ENCODE measurements at places on chromosomes 16 and 17.

DNA sequence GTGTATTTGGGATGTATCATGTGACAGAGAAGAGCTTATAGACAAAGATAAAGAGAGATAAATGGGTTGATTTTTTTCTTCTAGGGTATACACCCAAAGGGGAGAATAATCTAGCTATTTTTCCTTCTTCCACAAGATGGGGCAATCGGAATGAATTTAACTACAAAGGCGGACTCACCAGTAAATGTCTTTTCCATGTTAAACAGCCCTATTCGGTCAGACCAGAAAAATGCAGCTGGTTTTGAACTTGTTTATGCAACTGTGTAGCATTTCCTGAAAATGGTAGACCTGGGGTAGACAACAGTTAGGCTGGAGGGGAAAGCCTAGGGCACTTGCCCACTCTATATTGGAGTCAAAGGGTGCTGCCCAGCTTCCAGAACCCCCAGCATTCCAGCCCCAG, 477.1 kb downstream of the TOX3 start:
- no peak for DNase-seq

DNA sequence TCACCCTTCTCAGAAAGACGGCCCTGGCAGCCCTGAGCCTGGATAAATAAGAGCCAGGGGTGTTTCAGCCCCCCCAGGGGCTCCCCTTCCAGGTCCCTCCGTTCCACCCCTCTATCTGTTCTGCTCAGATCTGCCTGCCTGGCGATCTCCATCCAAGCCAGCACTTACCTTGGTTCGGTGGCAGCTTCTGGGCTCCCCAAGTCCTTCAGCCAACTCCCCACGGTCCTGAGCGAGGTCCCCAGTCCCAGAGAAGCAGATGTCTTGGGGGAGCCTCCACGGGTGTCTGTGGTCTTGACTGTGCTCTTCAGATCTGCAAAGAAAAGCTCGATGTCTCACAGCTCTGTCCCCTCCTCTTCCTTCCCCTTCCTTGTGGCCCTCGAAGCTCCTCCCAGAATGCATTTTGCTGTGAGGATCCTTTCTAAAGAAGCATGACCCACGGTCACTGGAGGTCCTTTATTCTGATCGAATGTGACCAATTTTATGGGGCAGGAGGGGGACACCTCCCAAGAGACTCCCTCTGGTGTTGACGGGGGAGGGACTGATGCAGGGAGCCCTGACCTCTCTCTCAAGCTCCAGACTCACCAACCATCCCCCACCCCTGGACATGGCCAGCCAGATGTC, at the start of gene PIK3R6:
TSS of gene PIK3R6 (minus strand) at position 314 of the 621 bp plus-strand sequence. CDS start 17,880 bp downstream, outside the sequence.
- DNase-seq = no peak

DNA sequence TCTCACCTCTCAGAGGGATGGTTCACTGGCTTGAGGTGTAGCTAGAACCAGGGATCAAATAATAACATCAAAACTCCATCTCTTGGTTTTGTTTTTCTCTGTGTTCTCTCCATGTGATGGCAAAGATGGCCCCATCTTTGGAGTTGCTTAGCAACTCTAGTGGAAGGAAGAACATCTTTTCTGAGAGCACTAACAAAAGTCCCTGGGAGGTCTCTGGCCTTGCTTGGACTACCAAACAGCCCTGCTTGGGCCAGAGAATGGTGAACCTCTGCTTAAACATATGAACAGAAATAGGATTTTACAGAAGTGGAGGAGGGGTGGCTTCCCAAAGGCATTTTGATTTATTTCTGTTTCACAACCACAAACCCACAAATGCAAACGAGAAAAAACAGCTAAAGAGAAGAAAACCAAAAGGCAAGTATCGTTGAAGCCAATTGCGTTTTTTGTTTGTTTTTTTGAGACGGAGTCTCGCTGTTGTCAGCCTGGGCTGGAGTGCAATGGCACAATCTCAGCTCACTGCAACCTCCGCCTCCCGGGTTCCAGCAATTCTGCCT, 13.2 kb downstream of the GABARAPL2 start:
- DNase-seq = no peak

DNA sequence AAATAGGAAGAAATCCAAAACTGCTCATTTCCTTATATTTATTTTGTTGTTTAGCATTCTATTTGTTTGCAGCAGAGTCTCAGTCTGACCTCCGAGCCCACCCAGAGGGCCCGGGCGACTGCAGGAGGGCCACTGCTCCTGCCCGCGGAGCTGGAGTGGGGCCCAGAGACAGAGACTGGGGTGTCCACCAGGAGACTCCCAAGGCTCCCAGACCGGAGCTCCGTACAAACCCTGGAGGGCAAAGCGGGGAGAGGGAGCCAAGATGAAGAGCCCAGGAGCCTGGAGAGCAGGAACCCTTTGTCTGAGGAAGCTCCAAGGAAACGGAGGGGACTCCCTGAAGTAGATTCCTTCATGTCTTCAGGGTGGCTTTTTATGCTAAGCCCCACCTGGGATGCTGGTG, 57.9 kb downstream of the AXIN2 start:
- no peak for DNase-seq

DNA sequence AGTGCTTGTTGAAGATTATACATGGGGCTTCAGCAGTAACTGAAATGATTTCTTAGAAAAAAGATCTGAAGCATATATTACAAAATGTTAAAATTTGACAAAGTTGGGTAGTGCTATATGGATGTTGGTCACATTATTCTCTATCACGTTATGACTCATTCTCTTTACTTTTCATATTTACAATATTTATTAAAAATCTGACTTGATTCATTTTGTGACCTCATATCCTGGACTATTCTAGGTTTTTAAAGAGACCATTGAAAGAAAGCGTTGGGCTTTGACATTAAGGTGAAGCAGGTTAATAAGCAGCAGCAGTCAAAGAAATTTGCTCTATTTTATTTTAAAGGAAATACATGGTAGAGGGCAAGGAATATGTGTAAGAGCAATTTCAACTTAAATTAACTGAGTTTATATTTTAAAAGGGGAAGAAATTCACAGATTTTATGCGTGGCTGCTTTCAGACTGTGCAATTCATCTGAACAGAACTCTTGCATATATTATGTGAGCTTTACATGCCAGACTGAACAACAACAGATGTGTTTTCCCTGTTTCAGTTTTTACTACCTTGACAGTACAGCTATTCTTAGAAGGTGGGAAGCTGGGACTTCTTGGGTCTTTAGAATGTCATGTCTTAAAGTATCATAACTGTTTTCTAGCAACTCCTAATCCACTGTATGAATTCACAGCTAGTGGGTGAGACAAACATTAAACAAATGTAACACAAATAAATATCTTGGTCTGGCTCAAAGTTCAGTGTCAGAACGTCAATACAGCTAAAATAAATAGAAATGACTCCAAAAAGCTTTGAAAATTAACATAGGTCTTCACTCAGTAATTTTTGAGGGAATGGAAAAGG, 10.4 kb upstream of the FAM20A start:
- no peak for DNase-seq

DNA sequence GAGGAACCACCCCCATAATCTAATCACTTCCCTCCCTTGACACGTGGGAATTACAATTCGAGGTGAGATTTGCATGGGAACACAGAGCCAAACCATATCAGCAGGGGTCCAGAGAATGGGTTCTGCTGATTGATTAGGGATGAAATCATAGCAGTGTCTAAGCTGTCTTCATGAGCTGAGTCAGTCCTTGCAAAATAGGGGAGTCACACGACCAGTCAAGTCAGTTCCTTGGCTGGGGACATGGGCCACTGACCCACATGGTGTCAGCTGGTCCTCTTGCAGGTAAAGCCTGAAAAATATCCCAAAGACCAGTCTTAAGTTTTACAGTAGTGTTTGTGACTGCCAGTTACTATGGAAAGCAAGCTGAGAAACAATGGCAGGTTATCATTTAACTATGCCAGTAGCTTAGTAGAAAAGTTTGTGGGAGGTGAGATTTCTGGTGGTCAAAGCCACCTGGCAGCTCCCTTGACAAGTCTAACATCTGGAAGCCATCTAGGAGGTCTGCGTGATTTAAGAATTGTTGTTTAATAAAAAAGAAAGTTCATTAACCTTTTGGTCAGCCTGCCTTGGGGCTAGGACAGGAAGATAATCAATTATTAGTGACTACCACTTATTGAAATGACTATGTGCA, 15.7 kb upstream of the ATF7IP2 start:
- DNase-seq = no peak

GRCh38 chr16:66562409-66562808, 3.8 kb upstream of the CMTM1 start:
- DNase-seq = no peak

GRCh38 chr16:64180136-64180900, 941.5 kb downstream of the CDH11 start:
- no peak for DNase-seq

GRCh38 chr16:57999366-57999970, 1.0 kb downstream of the ZNF319 start:
- DNase-seq = peak; percentile 47

DNA sequence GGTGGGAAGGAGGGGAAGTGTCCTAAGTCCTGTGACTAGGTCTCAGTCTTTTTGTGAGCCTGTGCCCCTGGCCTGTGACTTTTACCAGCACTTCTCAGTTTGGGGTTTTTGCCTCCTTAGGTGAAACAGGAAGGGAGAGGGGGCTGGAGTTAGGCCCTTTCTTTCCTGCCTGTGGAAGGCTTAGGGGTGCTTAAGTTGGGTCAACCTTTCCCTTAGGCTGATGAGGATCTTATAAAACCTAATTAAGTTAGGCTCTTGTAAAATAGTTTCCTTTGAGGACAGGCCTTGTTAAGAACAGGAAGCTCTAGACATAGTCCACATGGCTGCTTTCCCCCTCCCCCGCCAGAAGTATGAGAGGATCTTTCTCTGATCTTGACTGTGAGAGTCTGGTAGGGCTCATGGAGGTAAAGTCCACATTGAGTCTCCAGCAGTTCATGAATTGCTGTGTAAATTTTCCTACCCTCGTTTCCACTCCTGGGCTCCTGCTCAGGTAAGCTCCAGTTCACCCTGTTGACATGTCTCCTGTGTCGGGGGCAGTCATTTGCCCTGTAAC, 17.0 kb upstream of the DNASE1 start:
- DNase-seq = peak; percentile 51

DNA sequence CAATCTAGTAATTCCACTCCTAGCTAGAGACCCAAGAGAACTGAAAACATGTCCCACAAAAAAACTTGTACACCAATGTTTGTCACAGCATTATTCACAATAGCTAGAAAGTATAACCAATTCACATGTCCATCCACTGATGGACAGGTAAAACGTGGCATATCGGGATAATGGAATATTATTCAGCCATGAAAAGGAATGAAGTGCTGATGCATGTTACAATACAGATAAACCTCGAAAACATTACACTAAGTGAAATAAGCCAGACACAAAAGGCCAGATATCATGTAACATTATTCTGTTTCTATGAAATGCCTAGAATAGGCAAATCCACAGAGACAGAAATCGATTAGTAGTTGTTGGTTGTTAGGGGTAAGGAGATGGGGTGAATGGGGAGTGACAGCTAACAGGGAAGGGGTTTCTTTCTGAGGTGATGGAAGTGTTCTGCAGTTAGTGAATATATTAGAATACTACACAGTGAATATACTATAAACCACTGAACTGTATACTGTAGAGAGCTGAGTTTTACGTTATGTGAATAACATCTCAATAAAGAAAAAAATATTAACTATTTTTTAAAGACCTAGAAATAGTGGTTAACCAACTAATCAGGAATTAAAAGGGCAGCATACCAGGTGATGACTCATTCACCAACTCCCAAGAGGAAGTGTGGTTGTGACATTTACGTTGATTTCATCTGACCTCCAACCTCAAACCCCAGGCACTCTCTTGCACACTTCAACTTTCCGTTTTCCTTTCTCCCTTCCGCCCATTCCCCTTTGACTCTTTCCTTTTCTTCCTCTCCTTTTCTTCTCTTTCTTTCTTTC, 48.6 kb downstream of the GAS7 start:
- no peak for DNase-seq

DNA sequence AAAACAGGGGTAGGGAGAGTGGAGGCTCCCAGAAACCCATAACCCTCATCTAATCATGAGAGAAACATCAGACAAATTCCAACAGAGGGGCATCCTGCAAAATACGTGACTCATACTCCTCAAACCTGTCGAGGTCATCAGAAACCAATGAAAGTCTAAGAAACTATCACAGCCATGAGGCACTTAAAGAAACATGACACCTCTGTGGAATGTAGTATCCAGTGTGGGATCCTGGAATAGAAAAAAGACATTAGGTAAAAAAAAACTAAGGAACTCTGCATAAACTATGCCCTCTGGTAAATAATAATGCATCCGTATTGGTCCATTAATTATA, 16.4 kb downstream of the CDH5 start:
- no peak for DNase-seq

GRCh38 chr17:74373838-74374606, 6.7 kb downstream of the GPR142 start:
- DNase-seq = no peak

- no peak for DNase-seq
Observed at GRCh38 chr17:39925282-39926134, 1.9 kb downstream of the ORMDL3 start.

DNA sequence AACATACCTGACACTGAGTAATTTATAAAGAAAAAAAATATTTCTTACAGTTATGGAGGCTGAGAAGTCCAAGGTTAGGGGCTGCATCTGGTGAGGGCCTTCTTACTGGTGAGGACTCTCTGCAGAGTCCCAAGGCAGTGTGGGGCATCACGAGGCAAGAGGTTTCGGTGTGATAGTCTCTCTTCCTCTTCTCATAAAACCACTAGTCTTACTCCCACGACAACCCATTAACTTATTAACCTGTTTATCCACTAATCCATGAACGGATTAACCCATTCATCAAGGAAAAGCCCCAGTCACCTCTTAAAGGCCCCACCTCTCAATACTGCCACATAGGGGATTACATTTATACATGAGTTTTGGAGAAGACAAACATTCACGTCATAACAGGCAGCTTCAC, 20.1 kb downstream of the CIITA start:
- DNase-seq = no peak

DNA sequence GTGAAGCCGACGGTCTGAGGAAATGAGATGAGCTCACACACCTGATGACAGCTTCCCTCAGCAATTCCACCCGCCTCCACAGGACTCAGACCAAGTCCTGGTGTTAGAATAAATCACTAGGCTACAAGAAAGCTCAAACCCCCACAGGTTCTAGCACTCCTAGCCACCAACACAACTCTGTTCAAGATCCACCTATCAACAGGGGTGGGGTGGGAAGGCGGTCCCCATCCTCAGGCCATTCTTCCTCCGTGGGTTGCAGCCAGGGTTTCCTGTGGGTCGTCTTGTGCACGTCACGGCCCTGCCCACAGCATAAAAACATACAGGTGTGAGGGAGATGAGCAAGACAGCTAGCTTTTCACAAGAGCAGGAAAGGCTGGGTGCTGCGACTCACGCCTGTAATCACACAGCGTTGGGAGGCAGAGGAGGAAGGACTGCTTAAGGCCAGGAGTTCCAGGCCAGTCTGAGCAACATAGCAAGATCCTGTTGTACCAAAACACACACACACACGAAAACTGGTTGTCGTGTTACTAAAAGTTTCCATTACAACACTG, 81.1 kb downstream of the ANKRD11 start:
- peak; percentile 63 for DNase-seq
